T-helper 17 cell (primary cell): ENCODE measurements at places on chromosomes 1 and 21.

- no peak for DNase-seq
Measured at GRCh38 chr1:207404849-207405525, 49.1 kb upstream of the CR2 start.

DNA sequence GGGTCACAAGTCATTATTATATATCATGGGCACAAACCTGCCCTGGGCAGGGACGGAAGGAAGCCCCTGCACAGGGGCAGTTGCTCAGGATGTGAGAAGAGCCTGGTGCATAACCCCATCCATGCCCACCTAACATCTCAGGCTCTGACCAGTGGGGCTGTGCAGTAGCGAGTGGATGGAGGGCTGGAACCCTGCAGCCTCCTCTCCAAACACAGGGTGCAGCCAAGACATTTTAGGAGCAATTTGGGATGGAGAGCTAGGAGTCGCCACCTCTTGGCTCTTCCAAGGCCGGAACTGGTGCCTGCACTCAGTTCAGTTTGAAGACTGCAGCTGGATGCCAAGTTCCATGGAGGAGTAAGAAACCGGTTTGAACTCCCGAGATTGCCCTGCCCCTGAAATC lies 2.8 kb downstream of the MX1 start:
- DNase-seq = no peak

GRCh38 chr1:51420867-51421627 lies 90.7 kb upstream of the TTC39A start:
- no peak for DNase-seq

DNA sequence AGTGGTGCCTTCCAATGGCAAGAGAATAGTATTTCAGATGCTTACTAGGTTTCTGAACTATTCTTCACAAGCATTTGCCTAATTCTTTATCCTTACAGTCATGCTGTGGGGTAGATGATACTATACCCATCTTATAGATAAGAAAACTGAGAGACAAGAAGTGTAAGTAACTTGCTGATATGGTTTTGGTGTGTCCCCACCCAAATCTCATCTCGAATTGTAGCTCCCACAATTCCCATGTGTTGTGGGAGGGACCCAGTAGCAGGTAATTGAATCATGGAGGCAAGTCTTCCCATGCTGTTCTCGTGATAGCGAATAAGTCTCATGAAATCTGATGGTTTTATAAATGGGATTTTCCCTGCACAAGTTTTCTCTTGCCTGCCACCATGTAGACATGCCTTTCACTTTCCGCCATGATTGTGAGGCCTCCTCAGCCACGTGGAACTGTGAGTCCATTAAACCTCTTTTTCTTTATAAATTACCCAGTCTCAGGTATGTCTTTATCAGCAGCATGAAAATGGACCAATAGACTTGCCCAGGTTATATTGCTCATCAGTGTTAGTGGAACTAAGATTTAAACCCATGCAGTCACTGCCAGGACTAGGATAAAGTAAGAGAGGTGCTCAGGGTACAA lies 298.7 kb downstream of the GRIK1 start:
- no peak for DNase-seq

DNA sequence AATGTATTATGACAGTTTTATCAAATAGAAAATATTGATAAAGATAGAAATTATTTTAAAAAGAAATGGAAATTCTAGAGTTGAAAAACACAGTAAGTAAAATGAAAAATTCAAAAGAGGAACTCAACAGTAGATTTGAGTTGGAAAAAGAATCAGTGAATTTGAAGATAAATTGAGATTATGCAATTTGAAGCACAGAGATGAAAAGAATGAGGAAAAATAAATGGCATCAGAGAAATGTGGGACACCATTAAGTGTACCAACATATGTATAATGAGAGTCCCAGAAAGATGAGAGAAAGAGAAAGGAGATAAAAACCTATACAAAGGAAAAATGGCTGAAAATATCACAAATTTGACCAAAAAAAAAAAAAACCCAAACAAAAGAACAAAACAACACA lies 25.0 kb downstream of the C4BPA start:
- DNase-seq = no peak

- DNase-seq = no peak
Measured at GRCh38 chr1:154622503-154623039, 14.6 kb upstream of the ADAR start.
